ENCODE measurements at places on chromosomes 5 and 9.

- no peak for DNase-seq
Measured at GRCh38 chr9:90600029-90600428, 42.6 kb downstream of the DIRAS2 start.

GRCh38 chr9:98642661-98643312 is 65.9 kb downstream of the GABBR2 start:
- DNase-seq = no peak

DNA sequence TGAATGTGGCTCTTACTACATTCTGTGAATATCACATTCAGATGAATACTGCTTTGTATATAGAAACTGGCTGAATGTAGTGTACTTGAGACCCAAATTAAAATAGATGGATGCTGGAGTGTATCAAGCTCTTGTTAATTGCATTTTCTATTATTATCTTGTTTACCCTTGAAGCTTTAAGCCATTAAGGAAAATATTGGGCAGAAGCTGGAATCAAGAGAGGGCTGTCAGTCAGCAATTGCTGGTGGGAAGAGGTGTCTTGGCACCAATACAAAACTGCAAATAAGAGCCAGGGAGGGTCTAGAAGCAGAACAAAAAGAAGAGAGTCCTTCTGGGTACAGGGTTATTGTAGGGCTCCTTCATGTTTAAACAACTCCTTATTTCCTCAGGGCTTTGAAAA is 38.8 kb downstream of the MUSK start:
- no peak for DNase-seq

DNA sequence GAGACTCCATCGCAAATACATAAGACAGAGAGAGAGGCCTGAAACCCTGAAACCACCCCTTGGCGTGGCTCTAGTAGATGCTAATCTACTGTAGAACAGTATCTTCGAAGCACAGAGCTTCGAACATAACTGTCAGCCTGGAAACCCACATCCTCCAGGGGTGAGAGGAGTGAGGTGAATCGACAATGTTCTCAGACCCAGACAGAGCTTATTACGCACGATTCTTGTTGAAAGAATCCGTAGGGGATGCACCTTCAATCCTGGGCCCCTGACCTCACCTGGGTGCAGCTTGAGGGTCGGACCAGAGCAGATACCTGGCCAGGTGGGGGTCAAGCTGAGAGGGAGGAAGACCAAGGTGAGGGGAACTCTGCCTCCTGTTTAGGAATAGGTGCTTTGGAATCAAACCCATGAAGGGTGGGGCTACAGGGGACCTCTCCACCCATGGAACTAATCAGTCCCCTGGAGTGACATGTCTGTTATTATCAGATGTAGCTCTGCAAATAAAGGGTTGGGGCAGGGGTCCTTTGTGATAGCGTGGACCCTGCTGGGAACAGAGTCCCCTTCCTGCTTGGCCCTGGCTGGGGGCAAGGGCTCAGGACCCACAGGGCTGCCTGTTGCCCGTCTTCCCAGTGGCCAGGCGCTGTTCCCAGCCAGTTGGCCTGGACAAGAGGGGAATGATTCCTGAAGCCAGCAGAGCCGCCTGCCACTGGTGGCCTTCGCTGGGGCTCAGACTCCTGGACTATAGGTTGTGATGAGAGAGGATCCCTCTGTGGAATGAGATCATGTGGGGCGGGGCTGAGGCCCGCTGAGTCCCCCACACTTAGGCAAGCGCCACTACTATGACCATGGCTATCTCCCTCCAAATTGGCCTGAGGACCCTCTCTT is 41.2 kb downstream of the DBH start:
- DNase-seq = no peak

DNA sequence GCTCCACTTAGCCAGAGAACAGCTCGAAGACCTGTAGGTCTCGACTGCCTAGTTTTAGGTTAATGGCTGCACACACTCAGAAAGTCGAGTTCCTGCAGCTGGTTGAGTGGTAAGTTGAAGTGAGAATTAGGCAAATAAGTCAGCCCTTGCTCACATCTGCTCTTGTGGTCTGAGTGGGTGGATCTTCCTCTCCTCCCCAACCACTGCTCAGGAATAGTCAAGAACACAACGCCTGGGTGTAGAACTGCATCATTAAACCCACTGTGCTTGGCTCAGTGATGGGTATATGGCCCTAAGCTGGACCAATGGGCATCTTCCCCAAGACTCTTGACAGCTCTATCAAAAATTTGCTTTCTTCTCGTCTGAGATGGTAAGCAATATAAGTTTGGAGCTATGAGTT is 20.9 kb upstream of the ADAM19 start:
- DNase-seq = peak; percentile 97

- no peak for DNase-seq
Measured at GRCh38 chr9:8208465-8208864, 408.9 kb upstream of the DMAC1 start.

DNA sequence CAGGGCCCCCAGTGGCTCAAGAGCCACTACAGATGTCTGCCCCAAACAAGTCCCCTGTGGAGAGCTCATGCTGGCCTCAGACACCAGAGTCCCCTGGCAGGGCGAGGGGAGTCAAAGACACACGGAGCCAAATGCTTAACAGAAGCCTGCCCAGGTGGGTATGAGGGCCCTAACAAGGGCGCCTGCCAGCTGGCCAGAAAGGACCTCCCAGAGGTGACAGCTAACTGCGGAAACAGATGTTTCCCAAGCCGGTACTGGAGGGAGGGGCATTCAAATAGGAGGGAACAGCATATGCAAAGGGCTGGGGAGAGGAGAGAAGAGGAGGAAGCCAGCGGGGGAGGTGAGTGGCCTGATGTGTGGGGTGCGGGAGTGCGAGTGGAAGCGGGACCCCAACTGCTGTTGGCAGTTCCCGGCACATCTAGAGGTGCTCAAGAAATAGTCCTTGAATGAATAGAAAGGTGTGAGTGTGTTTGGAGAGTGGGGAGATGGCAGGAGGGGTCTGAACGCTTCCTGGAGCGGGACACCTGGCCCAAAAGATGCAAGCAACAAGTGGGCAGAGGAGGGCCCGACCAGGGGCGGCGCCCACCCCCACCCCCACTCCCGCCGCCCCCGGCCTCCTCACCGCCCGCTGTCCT is 824 bp downstream of the MXD3 start:
- DNase-seq = no peak

DNA sequence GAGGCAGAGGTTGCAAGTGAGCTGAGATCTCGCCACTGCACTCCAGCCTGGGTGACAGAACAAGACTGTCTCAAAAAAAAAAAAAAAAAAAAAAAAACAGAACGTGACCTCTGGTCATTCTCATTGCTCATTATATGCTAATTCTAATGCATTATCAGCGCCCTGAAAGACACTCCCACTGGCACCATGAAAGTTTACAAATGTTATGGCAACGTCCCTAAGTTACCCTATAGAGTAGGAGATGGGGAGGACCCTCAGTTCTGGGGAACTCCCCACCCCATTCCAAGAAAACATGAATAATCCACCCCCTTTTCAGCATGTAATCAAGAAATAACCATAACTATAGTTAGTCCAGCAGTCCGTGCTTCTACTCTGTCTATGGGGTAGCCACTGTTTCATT is 48.9 kb upstream of the DENND4C start:
- no peak for DNase-seq

GRCh38 chr5:59346514-59346913 is 547.0 kb downstream of the PDE4D start:
- DNase-seq = no peak

DNA sequence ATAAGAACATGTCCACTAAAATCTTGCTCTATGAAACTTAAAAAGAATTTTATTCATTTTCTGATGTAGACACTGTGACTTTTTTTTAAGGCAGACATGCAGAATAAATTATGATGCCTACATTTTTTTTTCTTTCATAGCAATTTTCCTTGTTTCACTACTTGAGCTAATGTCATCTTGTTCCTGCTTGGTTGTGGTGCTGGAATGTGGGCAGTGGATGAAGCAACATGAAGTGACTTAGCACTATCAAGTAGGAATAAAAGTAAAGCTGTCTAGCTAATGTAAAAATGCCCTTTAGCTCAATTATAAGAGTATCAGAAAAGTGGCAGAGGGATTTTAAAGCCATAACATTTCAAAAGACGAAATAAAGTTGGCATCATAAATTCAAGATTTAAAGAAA is 191.0 kb downstream of the ADAMTS6 start:
- DNase-seq = no peak

GRCh38 chr5:174491265-174491664 is 233.1 kb upstream of the MSX2 start:
- no peak for DNase-seq

DNA sequence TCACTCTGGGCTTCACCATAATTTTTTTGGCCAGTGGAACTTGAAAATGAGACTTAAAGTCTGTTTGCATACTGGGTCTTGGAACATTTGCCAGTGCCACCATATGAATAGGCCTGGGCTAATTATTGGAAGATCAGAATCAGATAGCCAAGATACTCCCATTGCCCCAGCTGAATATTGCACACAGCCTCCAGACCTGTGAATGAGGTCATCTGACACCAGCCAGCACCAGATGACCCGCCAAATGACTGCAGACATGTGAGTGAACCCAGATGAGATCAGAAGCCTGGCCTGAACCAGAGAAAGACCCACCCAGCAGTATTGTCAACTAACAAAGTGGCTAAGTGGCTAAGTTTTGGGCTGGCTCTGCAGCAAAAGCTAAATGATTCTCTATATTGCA is 220.5 kb upstream of the MPDZ start:
- no peak for DNase-seq

- DNase-seq = no peak
Measured at GRCh38 chr5:73311291-73312110, 137.1 kb downstream of the FOXD1 start.

DNA sequence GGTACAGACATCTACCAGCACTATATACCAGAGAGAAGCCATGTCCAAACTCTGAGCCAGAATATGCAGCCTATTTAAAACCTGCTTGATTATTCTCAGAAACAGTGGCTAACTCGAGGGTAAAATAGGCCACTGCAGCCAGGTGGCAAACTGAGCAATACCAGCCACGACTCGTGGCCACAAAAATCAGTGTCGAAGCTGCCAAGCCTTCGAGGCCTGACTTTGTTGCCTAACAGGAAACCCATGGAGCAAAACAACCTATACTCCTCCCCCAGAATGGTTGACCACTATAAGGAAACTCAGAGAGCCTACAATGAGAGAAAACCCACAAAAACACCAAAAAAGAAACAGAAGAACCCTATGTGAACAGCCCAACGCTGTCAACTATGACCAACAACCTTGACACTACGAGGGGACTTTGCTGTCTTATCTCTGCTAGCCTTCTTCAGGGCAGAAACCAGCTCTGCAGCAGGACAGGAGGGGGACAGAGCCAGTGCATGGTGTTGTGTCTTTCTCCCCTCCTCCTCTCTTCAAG is 133.8 kb downstream of the TMEM174 start:
- no peak for DNase-seq

GRCh38 chr9:36597412-36598178 is 24.9 kb downstream of the MELK start:
- DNase-seq = no peak
